ENCODE measurements at places on chromosomes 2 and 18. TPM values are rescaled to one million over a fixed set of nuclear protein-coding genes. Genes with fewer than 3 reads are reported as not detected.

GRCh38 chr2:27369471-27370025 lies 590 bp downstream of the EIF2B4 start:
- peaks cover 59% of the 10 kb centered on the region for H3K36me3 ChIP-seq
- no peaks in the 10 kb centered on the region for H3K27me3 ChIP-seq
- DNase-seq: peak; percentile 81
- H3K4me3 ChIP-seq: peak overlapping the region; percentile 95
- H3K4me1 ChIP-seq: peaks cover 17% of the 10 kb centered on the region

GRCh38 chr2:104344306-104344705 lies 509.6 kb upstream of the POU3F3 start:
- no peak overlapping the region for H3K4me3 ChIP-seq
- H3K27ac ChIP-seq: no peak overlapping the region
- no peaks in the 10 kb centered on the region for H3K27me3 ChIP-seq
- no peaks in the 10 kb centered on the region for H3K36me3 ChIP-seq

DNA sequence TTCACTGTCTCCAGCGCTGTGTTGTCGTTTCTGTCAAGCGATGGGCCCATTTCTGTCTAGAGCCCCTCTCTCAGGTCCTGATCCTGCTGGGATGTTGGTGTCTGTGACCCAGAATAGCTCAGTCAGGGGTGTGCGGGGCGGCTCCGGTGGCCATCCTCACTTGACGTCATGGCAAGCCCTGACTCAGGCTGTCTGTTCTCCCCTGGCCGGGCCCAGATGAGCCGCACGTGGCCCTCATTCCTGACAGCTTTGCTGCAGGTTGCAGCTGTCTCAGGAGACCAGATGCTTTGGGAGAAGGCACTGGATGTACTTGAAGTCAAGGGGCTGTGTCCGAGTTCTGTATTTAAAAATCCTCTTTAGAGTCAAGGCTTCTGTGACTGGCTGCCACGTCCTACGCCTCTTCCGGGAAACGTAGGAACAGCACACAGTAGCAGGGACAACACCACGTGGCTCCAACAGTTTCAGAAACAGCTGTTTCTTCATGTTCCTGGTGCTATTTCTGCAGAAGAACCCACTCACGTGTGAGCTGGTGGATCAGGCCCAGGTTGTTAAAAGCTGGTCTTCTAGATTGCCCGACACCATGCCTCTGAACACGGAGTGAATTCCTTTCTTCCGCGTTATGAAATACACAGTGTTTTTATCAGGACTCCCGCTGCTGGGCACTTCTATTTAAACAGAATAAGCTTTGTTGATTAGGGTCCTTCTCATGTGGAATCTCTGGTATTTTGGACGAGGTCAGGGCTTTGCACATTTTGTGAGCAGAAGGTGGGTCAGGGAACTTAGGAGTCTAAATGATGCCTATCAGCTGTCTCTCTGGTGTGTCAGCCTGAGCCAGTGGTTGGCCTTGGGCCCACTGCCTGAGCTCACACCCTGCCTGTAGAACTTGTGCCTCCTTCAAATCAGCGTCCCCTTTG lies 28.3 kb upstream of the NTSR2 start:
- no peaks in the 10 kb centered on the region for H3K4me1 ChIP-seq
- H3K4me3 ChIP-seq: no peak overlapping the region
- no peaks in the 10 kb centered on the region for H3K36me3 ChIP-seq
- no peak for DNase-seq

DNA sequence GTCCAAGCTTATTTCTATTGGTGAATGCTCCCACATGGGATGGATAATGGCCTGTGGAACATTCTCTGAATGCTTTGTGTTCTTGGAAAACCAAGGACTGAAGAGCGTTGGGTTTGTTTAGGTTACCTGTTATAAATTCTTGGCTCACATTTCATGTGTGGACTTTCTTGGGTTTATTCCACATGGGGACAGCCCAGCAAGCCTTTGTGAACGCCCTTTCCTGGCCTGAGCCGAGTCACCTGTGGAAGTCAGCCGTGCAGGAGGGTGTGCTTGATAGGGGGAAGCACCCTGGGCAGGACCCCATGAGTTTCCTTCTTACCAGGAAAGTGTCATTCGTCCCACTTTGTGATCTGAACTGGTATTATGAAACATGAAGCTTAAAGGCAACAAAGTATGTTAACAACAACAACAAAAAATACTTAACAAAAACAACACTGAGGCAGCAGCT lies 4.1 kb downstream of the RAB31 start:
- H3K4me3 ChIP-seq: no peak overlapping the region
- H3K27ac ChIP-seq: no peak overlapping the region
- no peaks in the 10 kb centered on the region for H3K27me3 ChIP-seq
- no peaks in the 10 kb centered on the region for H3K36me3 ChIP-seq
- no peak for DNase-seq

DNA sequence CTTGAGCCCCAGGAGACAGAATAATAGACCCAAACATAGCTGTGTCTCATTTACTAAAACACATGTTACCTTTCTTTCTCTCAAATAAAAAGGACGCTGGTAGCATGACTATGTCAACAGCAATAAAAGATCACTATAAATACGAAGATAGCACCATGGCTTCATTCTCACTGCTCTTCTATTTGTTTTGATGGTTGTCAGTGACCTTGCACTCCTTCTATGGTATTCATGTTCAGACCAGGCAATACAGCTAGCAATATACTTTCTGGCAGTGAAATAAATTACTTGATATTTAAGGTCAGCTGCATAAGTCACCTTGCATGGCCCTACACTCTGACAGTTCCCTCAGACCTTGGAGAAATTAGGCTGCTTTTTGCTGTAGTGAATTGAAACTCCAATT lies 263.2 kb upstream of the CDH7 start:
- DNase-seq: no peak
- no peaks in the 10 kb centered on the region for H3K27me3 ChIP-seq
- H3K4me3 ChIP-seq: no peak overlapping the region
- no peaks in the 10 kb centered on the region for H3K36me3 ChIP-seq

- no peak overlapping the region for H3K4me3 ChIP-seq
- H3K27ac ChIP-seq: no peak overlapping the region
- H3K27me3 ChIP-seq: no peaks in the 10 kb centered on the region
- peaks cover 19% of the 10 kb centered on the region for H3K4me1 ChIP-seq
- DNase-seq: no peak
Measured at GRCh38 chr2:23414871-23415270, 29.9 kb downstream of the KLHL29 start.

DNA sequence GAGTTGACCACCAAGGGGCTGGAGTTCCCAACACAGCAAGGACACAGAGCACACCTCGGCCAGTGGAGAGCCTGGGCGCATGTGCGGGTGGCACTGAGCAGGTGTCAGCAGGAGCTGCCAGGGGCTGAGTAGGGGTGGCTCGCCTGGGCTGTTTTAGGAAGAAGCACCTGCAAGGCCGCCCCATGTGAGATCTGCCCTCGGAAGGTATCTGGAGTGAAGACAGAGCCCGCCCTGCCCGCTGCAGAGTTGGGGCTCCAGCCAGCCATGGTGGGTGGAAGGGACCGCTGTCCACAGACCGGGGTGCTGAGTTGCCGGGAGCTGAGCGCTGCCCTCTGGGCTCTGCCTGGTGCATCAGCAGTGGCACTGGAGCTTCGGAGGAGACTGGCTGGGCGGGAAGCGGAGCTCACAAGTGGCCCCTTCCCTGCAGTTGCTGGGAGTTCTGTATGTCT lies 35.2 kb downstream of the MTERF4 start:
- H3K27ac ChIP-seq: no peak overlapping the region
- H3K4me3 ChIP-seq: no peak overlapping the region
- H3K4me1 ChIP-seq: no peaks in the 10 kb centered on the region
- H3K27me3 ChIP-seq: no peaks in the 10 kb centered on the region
- no peaks in the 10 kb centered on the region for H3K36me3 ChIP-seq
- no peak for DNase-seq

- H3K4me3 ChIP-seq: no peak overlapping the region
- H3K4me1 ChIP-seq: no peaks in the 10 kb centered on the region
- H3K27ac ChIP-seq: no peak overlapping the region
- no peaks in the 10 kb centered on the region for H3K36me3 ChIP-seq
Measured at GRCh38 chr2:239935789-239936758, 89.1 kb downstream of the NDUFA10 start.

DNA sequence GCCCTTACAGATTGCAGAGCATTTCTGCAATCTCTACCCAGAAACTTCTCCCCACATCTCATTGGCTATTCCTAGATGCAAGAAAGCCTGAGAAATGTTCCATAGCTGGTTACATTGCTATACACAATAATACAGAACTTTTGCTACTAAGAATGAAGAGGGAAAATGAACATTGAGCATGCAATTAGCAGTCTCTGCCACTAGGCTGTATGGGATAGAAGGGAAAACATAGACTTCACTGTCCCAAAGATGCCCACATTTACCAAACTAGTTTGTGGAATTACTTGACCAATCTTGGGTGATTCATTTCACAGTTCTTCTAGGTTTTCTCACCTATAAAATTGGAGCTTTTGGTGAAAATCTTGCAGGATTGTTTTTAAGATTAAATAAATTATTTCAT lies 265.7 kb upstream of the NT5C1B start:
- no peak overlapping the region for H3K4me3 ChIP-seq
- no peaks in the 10 kb centered on the region for H3K4me1 ChIP-seq
- H3K27me3 ChIP-seq: peaks cover 4% of the 10 kb centered on the region
- H3K36me3 ChIP-seq: no peaks in the 10 kb centered on the region

CNNM4 gene
- 16.3 TPM for total RNA-seq

CHRND gene
- total RNA-seq: not detected

CCDC74B gene
- total RNA-seq: 3.8 TPM

Data from A673 (cell line).